Right lung (tissue), 10 donors: ENCODE measurements at places on chromosomes 6 and 20.

- DNase-seq: no peak
Observed at GRCh38 chr20:53713328-53714056, 119.9 kb upstream of the ZNF217 start.

- DNase-seq: no peak
Observed at GRCh38 chr6:33197431-33198048, 2.9 kb downstream of the RXRB start.

DNA sequence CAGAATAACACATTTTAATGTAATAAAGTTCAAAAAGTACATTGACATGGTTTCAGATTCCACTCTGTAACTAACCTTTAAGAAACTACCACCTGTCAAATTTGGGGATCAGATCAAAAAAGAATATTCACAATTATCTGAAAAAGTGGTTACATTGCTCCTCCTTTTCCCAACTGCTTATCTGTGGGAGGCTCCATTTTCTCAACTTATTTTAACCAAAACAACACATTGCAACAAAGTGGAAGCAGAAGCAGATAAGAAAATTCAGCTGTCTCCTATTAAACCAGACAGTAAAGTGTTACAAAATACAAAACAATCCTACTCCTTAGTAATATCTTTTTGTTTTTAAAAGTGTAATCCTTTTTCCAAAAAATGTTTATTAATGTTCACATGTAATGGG is 61.4 kb downstream of the PDSS2 start:
- DNase-seq: no peak

- DNase-seq: no peak
Observed at GRCh38 chr6:158503222-158503621, 56.7 kb upstream of the TMEM181 start.

DNA sequence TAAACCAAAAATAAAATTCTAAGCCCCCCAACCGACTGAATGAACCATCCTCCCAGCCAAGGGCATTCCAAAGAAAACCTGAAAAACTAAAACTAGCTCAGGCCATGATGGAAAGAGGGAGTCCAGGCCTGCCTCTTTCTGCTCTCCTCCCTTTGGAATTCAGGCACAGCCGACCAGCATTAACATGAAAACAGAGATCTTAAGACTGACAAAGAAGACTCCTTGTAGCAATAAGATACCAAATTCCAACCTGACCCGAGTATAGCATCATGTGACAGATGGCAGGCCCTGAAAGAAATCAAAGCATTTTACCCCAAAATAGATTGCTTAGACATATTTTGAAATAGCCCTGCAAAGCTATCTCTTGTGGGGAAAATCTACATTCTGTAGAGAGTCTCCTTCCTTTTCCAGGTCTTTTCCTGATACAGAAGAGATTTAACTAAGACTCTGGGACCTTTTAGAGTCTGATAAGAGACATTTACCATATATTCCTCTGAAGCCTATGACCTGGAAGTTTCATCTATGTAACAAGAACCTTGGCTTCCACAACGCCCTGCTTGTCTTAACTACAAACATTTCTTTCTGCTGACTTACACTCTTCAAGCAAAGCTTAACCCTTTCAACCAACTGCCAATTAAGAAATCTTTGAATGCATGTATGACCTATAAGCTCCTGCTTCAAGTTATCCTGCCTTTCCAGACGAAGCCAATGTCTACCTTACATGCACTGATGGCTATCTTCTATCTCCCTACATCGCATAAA is 22.2 kb upstream of the TXLNB start:
- DNase-seq: no peak

DNA sequence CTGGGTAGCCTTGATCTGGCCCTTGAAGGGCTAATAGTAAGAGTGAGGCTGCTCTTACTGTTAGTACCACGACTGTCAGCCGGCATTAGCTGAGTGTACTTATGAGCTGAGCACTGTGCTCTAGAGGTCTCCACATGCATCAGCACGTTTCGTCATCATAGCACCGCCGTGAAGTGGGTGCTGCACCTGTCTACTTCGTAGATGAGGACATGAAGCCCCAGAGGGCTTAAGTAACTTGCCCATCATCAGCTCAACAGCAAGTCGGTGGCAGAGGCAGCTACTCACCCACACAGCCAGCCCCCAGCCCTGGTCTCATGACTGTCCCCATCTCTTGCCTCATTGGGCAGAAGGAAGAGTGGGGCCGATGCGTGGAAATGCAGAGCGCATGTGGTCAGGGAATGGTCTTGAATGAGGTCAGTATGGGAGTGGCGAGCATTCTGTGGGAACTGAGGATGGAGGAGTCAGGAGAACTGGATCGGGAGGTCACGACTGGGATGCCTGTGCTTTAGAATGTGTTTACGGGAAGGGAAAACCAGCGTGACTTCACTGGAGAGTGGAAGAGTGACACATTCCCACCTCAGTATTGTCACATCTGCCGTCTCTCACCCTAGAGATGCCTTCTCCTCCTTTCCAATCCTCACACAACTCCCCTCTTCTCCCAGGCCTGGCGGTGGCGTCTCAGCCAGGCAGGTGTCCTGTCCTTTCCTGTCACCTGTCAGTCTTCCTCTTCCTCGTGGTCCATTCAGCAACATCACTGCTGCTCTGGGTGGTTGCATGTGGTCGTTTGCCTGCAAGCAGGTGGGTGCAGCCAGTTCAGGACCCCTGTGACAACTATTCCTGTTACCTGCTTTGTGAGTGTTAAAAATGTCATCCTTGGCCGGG is 6.0 kb downstream of the SYTL3 start:
- no peak for DNase-seq

DNA sequence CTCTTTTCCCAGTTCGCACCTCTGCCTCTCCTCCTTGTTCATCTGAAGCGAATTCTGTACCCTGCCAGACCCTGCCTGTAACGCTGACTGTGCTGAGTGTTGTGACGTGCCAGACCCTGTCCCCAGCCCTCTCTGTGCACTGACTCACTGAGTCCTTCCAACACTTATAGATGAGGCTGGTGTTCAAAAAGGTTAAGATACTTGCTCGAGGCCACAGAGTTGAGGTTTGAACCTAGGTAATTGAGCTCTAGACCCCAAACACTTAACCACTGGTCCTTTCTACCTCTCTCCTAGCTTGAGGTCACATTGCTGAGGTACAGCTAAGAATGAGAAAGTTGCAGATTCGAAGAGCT is 45.7 kb upstream of the NEDD9 start:
- DNase-seq: no peak

DNA sequence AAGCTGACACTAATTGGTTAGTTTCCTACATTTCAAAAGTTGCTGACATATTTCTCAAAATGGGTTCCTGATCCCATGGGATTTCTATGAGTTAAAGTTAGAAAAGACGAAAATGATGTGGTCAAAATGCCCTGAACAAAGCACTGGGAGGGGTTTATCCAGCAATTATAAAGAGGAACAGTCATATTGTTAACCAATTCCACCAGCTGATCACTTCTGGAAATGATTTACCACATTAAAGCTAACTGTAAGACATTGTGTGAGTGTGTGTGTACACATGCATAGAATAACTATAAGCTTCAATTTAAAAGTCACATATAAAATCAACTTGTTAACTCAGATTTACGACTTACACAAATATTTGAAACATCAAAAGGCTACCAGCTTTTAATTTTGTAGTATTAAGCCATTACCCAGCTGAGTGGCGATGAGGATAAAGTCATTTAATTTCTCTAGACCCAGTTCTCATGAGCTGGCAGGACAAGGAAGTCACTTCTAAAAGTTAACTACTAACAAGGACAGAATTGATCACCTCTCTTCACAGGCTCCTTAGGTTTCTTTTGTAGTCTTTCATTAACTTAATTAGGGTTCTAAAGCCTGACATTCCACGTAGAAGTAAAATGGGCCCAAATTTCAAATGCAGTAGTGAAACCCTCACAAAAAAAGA is 40.4 kb downstream of the MAN1A1 start:
- DNase-seq: no peak

- DNase-seq: no peak
Observed at GRCh38 chr6:136535017-136535765, 15.0 kb downstream of the MAP7 start.

DNA sequence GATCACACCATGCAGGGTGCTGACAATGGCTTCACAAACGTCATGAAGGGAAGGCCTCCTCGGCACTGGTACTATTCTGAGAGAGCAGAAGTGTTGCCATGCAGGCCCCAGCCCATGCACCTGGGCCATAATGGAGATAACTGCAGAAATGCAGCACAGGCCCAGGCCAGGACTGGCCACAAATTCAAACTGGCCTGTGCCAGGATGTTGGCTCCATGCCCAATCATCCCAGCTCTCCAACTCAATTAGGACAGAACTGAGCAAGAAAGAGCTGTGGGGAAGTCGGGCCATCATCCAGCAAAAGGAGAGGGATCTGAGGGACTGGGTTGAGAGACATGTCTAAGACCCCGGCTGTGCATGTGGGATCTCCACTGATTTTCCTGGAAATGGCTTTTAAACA is 48.9 kb upstream of the SYNDIG1 start:
- no peak for DNase-seq

- DNase-seq: no peak
Observed at GRCh38 chr6:103273048-103273447, 1586.7 kb downstream of the HACE1 start.

DNA sequence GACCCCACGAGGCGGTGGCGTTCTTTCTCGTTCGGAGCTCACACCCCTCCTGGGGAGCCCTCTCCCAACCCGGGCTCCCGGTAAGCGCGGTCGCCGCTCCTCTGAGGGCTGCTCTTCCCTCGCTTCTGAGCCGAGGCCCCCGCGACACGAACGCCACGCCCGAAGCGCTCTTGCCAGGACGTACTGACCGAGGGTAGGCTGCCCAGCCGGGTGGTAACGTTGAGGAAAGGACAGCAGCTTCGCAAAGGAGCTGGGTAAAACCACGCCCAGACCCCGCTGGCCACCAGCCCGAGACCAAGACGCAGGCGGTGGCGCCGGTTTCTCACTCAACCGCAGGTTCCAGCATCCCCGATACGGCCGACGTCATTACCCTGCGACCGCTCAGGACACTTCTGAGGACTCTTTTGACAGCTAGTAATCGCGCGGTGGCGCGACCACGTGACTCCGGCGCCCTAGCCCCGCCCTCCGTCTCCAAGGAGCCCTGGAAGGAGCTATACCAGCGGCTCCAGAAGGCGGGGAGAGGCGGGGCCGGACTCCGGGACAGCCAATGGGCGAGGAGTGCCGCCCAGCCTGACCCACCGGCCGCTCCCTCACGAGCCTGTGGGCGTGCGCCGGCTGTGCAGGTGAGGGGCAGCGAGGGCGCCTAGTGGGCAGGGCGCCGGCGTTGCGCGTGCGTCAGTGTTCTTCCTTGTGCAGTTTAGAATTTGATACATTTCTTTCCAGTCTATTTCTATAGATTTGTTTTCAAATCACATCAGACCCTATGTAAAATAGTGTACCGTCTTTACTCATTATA is 4.0 kb upstream of the GZF1 start:
- DNase-seq: peak; percentile 98

GRCh38 chr6:143961066-143961465 is 47.0 kb downstream of the PLAGL1 start:
- DNase-seq: no peak

DNA sequence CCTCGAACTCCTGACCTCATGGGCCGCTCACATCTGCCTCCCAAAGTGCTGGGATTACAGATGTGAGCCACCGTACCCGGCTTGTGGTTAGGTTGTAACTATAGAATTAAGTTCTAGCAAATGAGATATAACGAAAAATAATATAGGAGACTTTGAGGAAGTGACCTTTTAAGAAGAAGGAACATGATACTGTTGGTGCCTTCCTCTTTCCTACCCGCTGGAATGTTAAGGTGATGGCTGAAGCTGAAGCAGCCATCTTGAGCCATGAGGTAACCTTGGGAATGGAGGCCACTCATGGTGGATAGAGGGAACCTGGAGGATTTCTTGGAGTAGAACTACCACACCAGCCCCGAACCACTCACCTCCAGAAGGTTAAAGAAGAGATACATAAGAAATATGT is 48.1 kb upstream of the MDGA1 start:
- DNase-seq: no peak

- no peak for DNase-seq
Observed at GRCh38 chr6:97040355-97040860, 115.9 kb downstream of the KLHL32 start.

- DNase-seq: no peak
Observed at GRCh38 chr6:51429017-51429712, 610.5 kb downstream of the TFAP2B start.

DNA sequence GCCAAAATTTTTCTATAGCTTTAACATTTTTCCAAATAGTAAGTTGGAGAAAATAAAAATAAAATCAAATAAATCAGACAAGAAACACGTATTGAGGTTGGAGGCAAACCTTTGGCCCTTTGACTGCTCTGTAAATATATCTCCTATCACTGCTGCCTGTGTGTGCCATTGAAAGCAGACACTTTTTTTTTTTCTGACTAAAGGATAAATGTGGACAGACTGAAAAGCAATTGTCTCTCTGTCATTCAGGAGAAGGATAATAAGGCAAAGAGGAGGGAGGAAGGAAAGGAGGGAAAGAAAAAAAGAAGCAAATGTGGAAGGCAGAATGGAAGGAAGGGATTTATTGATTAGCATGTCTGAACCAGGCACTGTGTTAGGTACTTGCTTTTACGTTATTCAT is 85.2 kb upstream of the SULF2 start:
- DNase-seq: no peak

GRCh38 chr20:47493963-47494293 is 7.8 kb upstream of the NCOA3 start:
- no peak for DNase-seq

GRCh38 chr6:167046861-167047495 is 47.8 kb downstream of the CEP43 start:
- DNase-seq: no peak

- DNase-seq: no peak
Observed at GRCh38 chr6:43968110-43968965, 158.9 kb downstream of the MRPL14 start.

GRCh38 chr6:127959869-127960268 is 59.0 kb upstream of the THEMIS start:
- DNase-seq: no peak

DNA sequence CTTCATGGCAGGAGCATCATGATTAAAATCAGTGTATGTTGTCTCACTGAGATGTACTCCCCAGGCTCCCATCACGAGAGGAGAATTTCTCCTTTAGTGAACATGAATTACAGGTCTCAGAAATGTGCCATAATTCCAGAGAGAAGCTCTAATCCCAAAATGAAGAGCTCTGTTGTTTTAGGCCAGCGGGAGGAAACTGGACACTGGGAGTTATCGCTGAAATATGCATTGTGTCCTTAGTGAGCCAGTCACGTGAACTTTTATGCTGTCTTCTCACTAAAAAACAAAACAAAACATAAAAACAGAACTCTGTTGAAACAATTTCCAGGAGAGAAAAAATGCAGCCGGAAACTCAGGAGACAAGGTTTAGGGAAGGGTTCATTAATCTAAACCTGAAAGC is 315.7 kb upstream of the NT5E start:
- DNase-seq: no peak

DNA sequence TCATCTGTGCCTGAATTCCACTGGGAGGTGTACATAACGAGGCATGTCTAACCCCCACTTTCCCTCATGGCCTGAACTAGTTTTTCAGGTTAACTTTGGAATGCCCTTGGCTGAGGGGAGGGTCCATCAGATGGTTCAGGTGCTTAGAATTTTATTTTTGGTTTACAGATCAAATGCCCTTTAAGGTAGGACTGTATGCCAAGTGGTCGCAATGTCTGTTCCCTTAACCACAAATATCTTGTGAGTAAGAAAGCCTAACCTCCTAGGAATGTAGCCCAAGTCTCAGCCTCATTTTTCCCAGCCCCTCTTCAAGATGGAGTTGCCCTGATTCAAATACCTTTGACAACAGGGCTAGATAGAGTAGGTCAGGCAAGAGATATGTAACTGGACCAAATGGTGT is 78.4 kb downstream of the RNASET2 start:
- no peak for DNase-seq

GRCh38 chr6:68653074-68653705 is 18.1 kb downstream of the ADGRB3 start:
- DNase-seq: no peak
